ENCODE measurements at places on chromosomes 3 and 15.

GRCh38 chr3:103601666-103602065 is 1166.9 kb downstream of the ZPLD1 start:
- DNase-seq: no peak

DNA sequence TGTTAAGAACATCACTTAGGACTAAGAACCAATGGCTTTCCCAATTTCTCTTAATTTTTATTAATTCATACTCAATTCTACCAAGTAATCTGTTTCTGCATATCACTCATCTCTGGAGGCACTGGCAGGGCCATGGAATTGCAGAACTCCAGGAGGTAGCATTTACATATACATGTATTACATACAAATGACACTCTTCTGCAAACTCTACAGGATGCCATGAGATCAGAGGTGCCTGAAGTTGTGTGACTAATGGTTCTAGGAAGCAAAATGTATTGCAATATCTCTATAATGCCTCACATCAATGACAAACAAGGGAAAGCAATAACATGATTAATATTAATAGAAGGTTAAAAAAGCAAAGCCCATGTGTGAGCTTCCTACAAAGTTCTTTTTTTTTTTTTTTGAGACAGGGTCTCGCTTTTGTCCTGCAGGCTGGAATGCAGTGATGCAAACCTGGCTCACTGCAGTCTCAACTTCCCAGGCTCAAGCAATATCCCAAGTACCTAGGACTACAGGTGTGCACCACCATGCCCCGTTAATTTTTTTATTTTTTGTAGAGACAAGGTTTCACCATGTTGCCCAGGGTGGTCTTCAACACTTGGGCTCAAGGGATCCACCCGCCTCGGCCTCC is 33.0 kb downstream of the DENND6A start:
- no peak for DNase-seq

DNA sequence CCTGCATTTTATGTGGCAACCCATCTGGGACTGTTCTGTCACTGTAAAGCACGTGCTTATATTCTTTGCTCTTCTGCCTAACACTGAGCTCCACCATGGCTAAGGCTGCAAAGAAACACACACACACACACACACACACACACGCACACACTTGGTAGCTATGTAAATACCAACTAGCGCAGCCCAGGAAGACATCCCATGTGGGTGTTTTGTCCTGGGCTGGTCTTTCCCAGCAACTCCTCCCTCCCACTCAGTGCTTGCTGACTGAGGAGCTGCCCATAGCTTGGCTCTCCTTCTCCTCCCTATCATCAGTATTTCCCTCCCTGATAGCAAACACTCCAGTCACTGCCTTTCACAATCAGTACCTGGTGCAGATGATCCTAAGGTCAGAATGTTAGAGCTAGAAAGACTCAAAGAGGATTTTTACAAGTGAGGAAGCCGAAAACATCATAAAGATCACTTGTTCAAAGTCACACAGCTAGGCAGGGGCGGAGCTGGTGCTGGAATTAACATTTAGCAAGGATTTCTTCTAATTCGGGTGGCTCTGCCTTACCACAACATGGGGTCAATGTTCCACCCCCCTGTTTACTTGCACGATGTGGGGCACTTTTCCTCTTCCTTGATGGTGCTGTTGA is 377.1 kb upstream of the TBL1XR1 start:
- DNase-seq: peak; percentile 78

GRCh38 chr3:23442598-23443383 is 239.7 kb downstream of the UBE2E2 start:
- DNase-seq: no peak

GRCh38 chr15:101122266-101122665 is 129.6 kb downstream of the CHSY1 start:
- DNase-seq: no peak

DNA sequence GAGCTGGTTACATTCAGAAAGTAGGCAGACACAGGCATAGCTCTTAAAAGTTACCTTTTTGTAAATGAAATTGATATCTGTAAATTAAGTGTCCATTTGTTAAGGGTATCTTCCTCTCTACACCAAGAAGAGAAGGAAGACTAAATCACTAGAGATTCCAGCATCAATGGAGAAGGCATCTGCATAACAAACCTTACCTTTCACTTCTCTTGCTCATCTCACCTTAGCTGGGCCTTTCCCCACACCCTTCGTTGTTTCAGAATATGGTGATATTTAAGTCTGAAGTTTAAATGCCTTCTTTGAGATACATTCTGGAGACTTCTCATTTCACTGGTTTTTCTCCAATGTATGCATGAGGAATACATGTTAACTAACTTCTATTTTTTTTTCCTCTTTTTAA is 54.5 kb upstream of the TGFBR2 start:
- no peak for DNase-seq

GRCh38 chr15:68734881-68735280 is 85.8 kb downstream of the ANP32A start:
- no peak for DNase-seq

GRCh38 chr3:50405249-50405648 is 45.9 kb upstream of the TMEM115 start:
- no peak for DNase-seq

GRCh38 chr3:48989126-48989795 is 780 bp upstream of the P4HTM start:
- no peak for DNase-seq

DNA sequence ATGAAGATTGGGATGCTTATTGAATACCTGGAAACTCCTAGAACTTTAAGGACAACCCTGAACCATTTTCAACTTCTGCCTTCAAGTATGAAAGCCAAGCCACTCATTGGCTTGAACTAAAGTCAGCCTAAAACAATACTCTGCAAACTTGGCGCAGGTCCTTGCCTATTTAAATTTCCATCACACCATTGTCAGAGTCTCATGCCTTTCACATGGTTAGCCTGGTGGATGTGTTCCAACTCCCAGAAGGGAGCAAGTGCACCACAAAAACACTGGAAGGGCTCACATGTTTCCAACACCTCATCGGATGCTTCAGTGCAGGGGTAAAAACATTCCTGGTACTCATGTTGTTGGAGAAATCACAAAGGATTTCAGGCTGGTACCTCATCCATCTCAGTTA is 511.6 kb upstream of the MDFIC2 start:
- no peak for DNase-seq

- DNase-seq: peak; percentile 72
These were observed 87.3 kb downstream of the PEX5L start for GRCh38 chr3:179949412-179949811.

GRCh38 chr3:70476174-70476573 is 163.7 kb upstream of the MDFIC2 start:
- no peak for DNase-seq

- no peak for DNase-seq
These were observed 2.8 kb downstream of the MDFIC2 start for GRCh38 chr3:70309591-70309990.

GRCh38 chr3:57743496-57743895 is 12.6 kb upstream of the SLMAP start:
- no peak for DNase-seq

GRCh38 chr3:135887220-135887619 is 78.3 kb upstream of the PPP2R3A start:
- DNase-seq: no peak

- no peak for DNase-seq
These were observed 24.7 kb downstream of the LYSMD4 start for GRCh38 chr15:99708563-99708962.

- no peak for DNase-seq
These were observed 31.7 kb upstream of the ATG7 start for GRCh38 chr3:11240496-11240895.

- DNase-seq: no peak
These were observed 28.9 kb downstream of the CSTA start for GRCh38 chr3:122353893-122354401.

Data from SHP77 treated with DMSO at 0.1 percent for 48 hours (cell line).